ENCODE measurements at places on chromosomes 3 and 15.

DNA sequence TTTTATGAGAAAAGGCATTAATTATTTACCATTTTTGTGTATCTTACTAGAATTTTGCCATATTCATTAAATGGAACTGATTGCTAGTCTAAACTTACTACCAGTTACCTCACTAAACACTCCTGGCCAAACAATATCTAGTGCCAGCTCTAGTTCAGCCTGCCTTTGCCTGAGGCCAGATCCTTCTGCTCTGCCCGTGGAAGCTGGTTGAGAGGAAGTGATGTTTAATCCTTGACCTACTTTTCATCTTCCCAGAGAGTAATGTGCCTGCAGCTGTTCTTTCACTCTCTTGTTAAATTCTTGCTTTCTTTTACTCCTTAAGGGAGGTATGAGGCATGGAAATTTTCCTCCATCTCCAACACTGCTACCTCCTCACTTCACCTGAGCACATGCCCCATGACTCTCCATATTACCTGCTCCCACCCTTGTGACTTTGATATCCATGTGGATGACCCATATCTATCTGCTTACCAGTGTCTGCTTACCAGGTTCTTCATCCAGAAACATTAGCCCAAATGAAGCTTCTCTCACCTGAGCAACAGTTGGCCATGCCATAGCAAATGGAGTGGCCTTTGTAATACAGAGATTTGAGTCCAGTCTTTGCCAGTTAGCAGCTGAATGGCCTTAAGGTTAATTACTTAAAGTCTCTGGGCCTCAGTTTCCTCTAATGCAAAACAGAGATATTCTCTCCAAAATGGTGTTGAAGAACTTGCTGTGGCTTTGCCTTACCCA lies 53.4 kb downstream of the UBE2E1 start:
- DNase-seq: no peak

- DNase-seq: no peak
Observed at GRCh38 chr3:32200992-32201758, 37.3 kb upstream of the CMTM8 start.

- DNase-seq: no peak
Observed at GRCh38 chr15:101469520-101470288, 19.8 kb downstream of the PCSK6 start.

- DNase-seq: no peak
Observed at GRCh38 chr3:23161896-23162570, 41.1 kb upstream of the UBE2E2 start.

DNA sequence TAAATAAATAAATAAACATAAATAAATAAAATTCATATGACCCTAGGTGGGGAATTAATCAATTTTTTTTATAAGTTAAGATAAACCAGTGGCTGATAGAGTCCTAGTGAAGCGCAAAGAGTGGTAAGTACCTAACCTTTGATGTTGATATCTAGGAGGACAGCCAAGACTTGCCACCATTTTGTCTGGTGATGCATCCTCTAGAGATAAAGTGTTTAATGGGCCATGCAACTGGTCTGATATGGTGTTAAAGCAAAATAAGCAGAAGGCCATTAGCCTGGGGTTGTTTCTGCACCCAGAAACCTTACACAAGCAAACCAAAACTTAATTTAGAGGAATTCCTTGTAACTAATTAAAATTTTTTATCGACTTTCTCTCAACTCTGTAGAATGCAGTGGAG lies 9.6 kb upstream of the USP8 start:
- DNase-seq: no peak

GRCh38 chr15:80779658-80780415 lies 667 bp downstream of the CEMIP start:
- DNase-seq: no peak

- DNase-seq: no peak
Observed at GRCh38 chr3:109114746-109115145, 3.2 kb downstream of the MORC1 start.

DNA sequence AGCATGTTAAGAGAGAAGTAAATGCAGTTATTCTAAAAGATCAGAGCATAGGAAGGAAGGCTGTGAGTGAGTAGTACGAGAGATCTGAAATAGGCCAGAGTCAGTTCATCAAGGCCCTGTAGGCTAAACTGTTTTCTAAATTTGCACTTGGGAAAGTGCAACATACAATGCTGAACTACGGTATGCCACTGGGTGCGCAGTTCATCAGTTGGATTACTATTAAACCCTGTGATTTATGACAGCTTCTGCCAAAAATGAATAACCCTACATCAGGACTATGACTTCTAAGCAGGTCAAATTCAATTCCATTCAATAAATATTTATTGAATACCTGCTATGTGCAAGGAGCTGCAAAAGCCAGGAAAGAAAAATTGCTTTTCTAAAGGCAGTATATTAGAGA lies 10.8 kb downstream of the CBLB start:
- DNase-seq: no peak

- DNase-seq: no peak
Observed at GRCh38 chr3:12399226-12399625, 85.1 kb upstream of the TSEN2 start.

GRCh38 chr3:170352936-170353335 lies 4.6 kb upstream of the SKIL start:
- DNase-seq: no peak

DNA sequence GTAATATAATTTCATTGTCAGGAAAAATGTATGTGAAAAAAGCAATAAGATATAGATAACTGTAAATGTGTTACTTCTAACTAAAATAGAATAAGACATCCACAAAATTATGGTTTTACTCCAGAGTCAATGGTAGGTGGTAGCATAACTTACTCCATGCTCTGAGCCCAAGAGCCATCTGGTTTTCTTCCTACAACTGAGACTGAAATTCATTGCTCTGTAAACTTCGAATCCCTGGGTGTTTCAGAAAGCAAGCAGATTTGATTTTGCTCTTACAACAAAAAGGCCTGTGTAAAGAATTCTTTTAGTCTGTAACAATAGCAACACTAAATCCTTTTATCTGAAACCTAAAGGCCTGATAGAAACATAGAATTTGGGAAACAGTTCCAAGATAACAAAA lies 805.9 kb downstream of the AGBL1 start:
- no peak for DNase-seq
